GM12864 (cell line): ENCODE measurements at places on chromosomes 11 and 22.

DNA sequence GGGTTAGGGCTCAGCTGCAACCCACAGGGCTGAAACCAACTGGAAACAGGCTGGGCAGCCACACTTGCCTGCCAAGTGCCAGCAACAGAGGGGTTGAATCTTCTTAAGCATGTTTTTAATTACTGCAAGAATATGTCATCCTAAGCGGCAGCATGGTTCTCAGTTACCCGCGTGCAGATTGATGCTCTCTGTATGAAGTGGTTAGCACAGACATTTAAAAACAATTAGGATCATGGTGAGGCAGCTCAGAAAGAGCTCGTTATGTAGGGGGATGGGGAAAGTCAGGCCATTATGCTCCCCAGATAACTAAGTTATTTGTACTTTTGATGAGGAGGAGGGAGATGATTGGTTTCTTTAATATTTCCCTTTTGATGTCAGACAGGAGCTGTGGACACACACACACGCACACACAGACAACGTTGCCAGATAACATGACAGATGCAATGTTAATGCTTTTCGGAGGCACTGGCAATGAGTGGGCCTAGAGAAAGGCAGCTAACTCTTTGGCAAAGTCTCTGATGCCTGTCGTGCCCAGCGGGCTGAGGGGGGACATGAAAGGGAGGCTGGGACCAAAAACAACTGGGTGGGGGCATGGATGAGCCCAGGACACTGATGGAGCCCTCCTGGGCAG is 389.7 kb downstream of the NXPE2 start:
- DNase-seq, result no peak

DNA sequence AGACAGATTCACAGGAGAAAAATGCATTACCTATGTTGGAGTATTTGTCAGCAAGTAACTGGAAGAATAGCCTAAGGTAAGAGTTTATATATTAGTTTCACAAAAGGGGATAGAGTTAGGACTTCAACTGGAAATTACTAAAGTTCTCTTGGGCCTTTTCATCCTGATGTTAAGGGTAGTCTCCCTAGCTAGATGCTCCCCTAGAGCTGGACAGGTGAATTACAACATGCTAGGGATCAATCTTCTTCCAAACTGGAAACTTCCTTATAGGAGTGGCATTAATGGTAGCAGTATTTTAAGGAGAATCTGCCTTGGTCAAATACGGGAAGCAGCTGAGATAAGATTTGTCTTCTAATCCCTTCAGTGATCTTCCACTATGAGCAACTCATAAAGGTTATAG is 632.8 kb upstream of the RAG2 start:
- no peak for DNase-seq

GRCh38 chr11:3962406-3962840 is 107.0 kb downstream of the STIM1 start:
- DNase-seq, result no peak

DNA sequence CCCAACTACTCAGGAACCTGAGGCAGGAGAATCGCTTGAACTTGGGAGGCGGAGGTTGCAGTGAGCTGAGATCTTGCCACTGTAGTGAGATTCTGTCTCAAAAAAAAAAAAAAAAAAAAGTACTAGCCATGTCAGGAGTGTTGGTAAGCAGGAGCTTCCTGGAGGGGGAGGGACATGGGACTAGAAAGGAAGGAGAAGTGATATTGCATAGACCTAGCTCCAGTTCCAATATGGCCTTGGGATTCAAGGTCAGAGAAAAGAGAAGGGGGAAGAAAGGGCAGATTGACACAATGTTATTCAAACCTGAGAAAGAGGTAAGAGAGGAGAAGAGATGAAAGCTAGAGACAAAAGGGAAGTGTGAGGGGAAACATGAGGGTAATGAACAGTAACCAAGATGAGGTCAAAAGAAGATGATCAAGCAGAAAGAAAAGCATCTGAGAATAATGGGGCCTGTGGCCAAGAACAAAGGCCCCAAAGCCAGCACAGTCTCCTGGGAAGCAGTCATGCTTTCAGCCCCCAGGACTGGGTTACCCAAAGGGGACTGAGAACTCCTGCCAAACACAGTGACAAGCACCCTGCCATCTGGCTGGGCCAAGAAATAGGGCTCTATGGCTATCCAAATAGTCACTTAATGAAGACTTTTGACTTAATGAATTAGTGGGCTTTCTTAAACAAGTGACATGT is 51.7 kb upstream of the FTH1 start:
- DNase-seq, result no peak

- DNase-seq, result no peak
These were observed 75.1 kb downstream of the RAB38 start for GRCh38 chr11:88100151-88100550.

GRCh38 chr11:132971351-132971750 is 561.0 kb downstream of the OPCML start:
- no peak for DNase-seq

GRCh38 chr11:32489464-32489863 is 54.1 kb upstream of the WT1 start:
- DNase-seq, result no peak

DNA sequence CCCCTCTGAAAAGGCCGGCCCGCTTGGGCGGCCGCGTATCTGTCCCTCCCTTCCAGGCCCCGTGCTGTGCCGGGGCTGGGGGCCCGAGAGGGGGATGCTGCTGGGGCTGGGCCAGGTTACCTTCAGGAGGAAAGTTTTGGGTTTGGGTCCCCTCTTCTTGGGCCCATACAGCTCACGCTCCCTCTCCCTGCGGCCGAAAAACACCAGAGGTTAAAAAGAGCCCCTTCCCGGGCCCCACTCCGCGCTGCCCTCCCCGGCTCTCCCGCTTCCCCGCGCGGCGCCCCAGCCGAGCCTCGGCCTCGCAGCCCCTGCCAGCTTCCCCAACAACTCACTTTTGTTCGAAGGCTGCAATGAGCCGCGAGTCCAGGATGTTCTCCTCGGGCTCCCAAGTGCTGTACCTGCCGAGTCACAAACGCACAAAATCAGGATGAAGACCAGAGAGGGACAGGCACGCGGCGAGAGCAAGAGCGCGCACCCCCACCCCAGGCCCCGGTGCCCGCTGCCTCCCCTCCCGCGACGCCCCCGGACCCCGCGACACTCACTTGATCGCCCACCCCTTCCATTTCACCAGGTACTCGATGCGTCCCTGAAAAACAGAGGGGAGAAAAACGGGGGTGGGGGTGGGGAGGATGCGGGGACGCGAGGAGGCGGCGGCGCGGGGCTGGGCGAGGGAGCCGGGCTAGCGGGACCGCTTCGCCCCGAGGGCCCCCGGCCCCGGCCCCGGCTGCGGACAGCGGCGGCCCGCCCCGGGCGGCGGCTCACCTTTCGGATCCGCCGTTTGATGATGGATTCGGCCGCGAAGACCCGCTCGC is 450 bp downstream of the CBX6 start:
- DNase-seq, result no peak
